Mesothelial cell of epicardium (in vitro differentiated cells): ENCODE measurements at places on chromosomes 1 and 21.

- no peak for DNase-seq
Observed at GRCh38 chr21:38297871-38298270, 41.1 kb downstream of the KCNJ15 start.

GRCh38 chr21:16797966-16798365 lies 714.9 kb upstream of the CXADR start:
- DNase-seq, result no peak

DNA sequence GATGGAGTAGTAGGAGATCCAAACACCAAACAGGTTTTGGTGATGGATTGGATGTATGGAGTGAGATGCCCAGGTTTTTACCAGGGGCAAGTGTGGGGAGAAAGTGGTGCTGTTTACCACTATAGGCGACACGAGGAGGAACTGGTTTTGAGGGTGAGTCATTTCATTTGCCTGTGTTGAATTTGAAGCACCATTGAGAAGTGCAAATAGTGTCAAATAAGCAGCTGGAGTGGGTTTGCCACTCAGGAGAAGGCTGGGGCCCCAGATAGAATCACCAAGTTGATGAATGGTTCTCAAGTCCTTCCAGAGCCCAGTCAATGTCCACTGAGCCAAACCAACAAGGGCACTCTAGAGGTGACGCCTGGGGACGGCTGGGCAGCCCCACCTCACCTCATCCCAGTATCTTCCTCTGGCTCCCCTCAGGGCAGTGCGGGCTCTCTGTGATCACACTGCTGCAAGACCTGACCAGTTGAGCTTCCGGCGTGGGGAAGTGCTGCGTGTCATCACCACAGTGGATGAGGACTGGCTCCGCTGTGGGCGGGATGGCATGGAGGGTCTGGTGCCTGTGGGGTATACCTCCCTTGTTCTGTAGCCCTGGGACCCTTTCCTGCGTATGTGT lies 9.4 kb downstream of the RUSC1 start:
- DNase-seq, result no peak

GRCh38 chr1:14486401-14487201 lies 111.9 kb upstream of the KAZN start:
- no peak for DNase-seq

DNA sequence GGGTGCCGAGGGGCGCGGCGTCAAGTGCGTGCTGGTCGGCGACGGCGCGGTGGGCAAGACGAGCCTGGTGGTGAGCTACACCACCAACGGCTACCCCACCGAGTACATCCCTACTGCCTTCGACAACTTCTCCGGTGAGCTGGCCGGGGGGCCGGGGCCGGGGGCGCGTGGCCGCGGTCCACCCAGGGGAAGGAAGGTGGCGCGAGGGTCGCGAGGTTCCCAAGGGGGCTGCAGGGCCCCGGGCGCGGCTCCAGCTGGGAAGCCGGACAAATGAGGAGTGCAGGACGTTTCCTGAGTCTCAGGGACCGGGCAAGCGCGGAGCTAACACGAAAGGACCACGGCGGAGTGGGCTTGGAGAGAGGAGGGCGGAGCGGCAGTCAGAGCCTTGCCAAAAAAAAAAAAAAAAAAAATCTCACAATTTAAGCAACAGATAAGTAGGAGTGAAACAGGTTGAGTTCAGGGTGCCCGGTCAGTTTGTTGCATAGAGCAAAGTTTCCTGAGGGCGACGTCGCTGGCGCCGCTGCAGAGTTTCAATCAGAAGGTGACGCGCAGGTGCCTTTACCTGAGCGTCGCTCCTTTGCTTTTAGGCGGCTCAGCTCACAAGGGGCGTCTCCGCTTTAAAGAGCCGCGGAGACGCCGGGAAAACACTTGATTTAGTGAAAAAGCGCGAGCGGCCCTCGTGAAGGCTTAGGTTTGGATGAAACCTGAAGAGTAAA lies 750 bp downstream of the RHOU start:
- DNase-seq, result peak; percentile 24

DNA sequence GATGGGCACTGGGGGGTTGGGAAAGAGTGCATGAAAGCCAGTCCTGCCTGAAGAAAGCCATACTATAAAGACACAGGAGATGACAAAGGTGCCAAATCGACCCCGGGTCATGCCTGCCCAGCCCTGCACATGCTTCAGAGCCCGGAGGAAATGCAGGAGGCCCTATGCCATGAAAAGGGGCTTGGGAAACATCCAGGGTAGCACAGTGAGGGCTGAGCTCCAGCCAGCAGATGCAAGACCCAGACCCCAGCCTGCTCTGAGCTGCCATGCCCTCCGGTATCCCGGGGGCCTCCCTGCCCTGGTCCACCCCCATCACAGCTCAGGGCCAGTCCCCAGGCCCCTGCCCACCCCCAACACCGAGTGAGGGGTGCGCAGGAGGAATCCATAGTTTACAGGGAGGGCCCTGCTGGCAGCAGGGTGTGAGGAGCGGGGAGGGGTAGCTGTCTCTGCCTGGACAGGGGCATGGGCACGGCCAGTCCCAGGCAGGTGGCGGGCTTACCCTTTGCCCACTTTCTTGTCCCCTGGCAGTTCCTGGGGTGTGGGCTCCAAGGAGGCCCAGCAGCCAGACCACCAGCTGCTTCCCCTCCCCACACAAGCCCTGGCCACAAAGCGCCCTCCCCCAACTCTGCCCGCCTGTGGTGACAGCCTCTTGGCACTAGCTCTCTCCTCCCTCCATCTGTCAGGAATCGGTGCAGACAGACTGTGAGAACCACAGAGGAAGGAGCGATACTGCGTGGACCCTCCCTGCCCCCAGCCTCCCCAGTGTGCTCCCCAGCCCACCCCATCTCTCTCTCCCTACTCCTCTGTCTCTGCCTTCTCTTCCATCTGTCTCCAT lies 16.8 kb downstream of the LRP8 start:
- no peak for DNase-seq

DNA sequence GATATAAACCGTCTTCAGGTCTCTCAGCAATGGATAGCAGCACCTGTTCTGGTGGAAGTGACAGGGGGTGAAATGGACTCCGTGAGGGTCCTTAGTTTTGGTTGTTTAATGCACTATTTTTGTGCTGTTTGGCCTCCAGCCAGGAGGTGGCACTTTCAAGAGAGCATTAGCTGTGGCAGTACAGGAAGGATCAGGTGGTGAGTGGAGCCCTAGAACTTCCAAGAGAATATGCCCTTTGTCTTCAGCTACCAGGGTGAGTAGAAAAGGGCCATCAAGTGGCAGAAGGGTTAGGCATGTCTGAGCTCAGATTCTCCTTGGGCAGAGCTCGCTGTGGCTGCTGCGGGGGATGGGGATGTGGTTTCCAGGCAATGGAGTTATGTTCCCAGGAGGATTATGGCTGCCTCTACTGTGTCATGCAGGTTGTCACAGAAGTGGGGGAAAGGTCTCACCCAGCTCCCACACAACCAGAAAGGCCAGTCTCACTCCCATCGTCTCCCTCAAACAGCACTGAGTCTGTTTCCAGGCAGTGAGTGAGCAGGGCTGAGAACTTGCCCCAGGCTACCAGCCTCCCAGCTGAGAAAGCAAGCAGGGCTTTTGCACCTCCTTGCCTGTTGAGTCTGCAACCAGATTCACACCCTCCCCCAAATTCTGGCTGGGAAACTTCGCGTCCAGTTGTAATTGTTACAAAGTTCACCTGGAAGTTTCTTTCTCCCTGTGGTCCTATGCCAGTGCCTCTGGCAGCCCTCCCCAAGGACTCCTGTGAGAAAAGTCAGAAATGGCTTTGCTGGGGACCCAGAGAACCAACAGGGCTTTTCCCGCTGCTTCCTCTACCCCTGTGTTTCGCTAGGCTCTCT lies 39.1 kb upstream of the TTLL7 start:
- DNase-seq, result no peak

- no peak for DNase-seq
Observed at GRCh38 chr21:16891821-16892220, 621.0 kb upstream of the CXADR start.

GRCh38 chr21:29084372-29084771 lies 10.9 kb upstream of the CCT8 start:
- DNase-seq, result no peak

DNA sequence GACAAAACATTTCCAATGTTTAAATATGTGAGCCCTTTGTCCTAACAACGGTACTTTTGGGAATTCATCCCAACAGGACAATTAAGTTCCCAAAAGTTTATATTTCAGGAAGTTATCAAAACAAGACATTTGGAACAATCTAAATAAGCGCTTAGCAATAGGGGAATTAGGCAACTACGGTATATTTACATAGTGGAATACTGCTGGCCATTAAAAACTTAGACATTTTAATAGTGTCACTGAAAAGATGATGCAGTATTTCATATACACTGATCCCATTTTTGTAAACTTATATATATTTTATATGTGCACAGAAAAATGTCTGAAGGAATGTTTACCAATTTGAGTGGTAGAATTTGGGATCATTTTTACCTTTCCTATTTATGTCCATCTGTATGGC lies 20.8 kb downstream of the UBR4 start:
- DNase-seq, result no peak

DNA sequence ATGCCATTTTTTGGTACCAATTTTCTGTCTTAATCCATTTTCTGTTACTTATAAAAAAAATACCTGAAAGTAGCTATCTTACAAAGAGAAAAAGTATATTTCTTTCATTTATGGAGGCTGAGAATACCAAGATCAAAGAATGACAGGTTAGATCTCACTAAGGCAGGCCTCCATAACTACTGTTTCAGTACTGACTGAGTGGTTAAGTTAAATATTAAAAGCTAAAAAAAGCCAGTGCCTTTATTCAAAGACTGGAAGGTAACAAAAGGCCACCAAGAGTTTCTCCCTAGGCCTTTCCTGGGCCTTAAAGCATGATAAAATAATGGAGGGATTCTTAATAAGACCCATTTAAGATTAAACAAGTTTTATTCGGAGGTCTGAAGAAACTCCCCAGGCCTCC lies 687.7 kb upstream of the ADGRL4 start:
- no peak for DNase-seq

DNA sequence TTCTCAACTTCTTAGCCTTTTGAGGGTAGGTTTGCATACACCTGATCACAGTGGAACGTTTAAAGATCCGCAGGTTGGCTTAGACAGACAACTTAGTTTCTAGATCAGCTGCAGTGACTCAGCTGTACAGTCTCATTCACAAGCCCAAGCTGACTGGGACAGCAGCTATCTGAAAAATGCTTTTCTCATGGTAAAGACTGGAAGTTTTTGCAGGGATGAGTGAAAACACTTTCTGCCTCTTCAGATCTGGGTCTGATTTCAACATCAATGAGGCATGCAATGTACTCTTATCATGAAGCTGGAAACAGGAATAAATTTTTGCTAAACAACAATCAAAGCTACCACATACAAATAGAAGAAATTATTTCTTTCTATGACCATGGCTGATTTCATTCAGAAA lies 61.1 kb upstream of the PTBP2 start:
- DNase-seq, result no peak

- no peak for DNase-seq
Observed at GRCh38 chr1:228142155-228142691, 2.1 kb downstream of the GUK1 start.

DNA sequence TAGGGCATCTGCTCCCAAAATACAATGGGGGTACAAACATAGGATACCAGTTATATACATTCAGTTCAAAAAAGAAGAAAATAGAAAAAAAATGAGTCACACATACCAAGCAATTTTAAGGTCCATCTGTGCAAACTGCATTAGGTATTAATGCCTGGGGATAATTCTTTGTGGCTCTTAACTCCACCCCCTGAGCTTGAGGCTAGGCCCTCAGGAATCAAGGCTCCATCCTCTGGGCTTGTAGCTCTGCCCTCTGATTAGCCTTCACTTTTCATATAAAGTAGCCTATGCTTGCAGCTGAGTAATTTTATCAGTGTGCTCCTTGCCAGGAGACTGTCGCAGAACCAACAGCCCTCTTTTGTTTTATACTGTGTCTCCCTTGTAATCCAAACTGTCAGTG lies 69.9 kb upstream of the BACE2 start:
- DNase-seq, result no peak

GRCh38 chr1:18198260-18198659 lies 90.7 kb downstream of the IGSF21 start:
- DNase-seq, result no peak

GRCh38 chr1:160307118-160307791 lies 22.3 kb upstream of the PEX19 start:
- no peak for DNase-seq

DNA sequence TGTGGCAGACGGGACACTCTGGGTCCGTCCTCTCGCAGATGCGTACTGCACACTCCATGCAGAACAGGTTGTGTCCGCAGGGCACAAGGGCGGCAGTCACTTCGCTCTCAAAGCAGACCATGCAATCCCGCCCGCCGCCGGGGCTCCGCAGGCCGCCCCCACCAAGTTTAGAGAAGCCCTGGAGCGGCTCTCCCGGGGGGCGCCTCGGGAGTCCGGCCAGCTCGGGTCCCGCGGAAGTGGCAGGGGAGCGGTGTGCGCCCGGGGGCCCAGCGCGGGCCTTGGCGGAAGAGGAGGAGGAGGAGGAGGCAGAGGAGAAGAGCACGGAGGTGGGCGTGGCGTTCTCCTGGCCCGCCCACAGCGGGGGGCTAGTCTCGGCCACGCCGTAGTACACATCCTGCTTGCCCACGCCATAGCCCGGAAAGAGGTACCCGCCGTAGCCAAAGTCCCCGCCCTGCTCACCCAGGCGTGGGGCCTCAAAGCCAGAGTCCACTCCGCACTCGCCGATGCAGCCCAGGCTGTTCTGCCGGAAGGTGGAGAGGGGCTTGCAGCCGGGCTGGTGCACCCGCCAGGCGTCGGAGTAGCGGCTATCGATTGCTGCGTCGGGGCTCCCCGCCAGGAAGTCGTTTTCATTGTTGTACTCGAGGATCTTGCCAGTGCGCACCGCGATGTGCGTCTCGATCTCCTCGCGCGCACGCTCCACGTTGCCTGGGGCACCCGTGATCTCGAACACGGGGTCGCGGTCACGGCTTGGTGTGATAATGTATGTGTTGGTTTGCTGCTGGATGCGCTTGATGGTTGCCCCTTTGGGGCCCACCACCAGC lies 5.4 kb downstream of the MEX3A start:
- no peak for DNase-seq

DNA sequence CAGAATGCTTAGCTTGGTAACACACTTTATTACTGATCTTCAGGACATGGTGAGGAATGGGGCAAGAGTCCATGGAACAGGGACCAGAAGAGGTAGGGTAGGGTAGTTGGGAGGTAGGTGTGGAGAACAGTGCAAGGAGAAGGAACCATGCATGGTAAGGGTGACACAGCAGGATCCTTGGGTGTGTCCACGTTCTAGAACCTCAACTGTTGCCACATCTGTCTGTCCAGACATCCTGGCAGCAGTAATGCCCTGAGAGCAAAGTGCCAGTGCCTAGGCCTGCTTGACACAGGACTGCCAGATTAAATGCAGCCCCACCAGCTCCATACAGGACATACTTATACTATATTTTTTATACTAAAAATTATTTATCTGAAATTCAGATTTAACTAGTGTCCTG lies 13.9 kb downstream of the DMAP1 start:
- no peak for DNase-seq

DNA sequence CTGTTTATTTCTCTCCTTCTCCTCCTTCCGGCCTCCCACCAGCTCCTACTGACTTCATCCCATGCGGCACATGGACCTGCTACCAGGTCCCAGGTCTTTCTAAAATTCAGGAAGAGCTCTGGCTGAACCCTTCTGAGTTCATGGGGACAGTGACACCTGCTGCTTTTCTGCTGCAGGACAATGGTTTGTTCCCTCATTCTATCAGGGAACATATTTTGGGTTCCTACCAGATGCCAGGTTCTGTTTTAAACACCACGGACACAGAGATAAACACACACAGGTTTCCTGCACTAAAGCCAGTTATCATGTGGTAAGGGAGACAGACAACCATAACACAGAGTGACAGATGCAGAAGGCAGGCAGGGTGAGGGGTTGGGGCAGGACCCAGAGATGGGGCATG lies 114.0 kb upstream of the RAB4A start:
- DNase-seq, result no peak

- DNase-seq, result no peak
Observed at GRCh38 chr1:71417421-71417820, 336.6 kb upstream of the ZRANB2 start.

GRCh38 chr1:203406446-203407045 lies 55.6 kb upstream of the FMOD start:
- peak; percentile 33 for DNase-seq
